Esophagus muscularis mucosa (tissue), 4 donors: ENCODE measurements at places on chromosomes 11 and 22. TPM values are rescaled to one million over a fixed set of nuclear protein-coding genes. Genes with fewer than 3 reads are reported as not detected.

The FOLR2 gene
- 78.7 TPM for total RNA-seq

- H3K4me3 ChIP-seq = no peak overlapping the region
- H3K36me3 ChIP-seq = no peaks in the 10 kb centered on the region
Measured at GRCh38 chr22:35522225-35523149, 18.1 kb upstream of the RASD2 start.

GRCh38 chr22:44917372-44918165 lies 92.2 kb downstream of the PHF21B start:
- no peaks in the 10 kb centered on the region for H3K36me3 ChIP-seq
- no peak for DNase-seq
- no peak overlapping the region for H3K27ac ChIP-seq

GRCh38 chr11:70669871-70670675 lies 271.7 kb downstream of the CTTN start:
- no peaks in the 10 kb centered on the region for H3K4me1 ChIP-seq
- no peaks in the 10 kb centered on the region for H3K27me3 ChIP-seq
- no peak overlapping the region for H3K27ac ChIP-seq
- DNase-seq = no peak
- H3K4me3 ChIP-seq = no peak overlapping the region

DNA sequence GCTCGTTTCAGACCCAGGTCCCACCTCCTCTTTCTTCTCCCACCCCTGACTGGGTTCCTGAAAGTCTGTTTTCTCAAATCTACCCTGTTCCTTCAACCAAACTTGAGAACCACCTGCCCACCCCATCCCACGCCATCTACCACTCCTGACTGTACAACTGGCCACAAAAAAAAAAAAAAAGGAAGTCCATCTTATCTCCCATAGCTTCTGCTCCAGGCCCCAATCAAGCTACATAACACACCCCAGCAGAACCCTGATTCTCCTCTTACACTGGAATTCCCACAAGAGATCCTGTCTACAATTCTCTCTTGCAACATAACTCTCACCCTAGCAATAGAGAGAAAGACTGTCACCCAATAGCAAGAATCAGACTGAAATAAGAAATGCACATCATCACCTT lies 39.2 kb upstream of the CHST1 start:
- H3K27me3 ChIP-seq = no peaks in the 10 kb centered on the region
- H3K4me3 ChIP-seq = no peak overlapping the region
- H3K27ac ChIP-seq = no peak overlapping the region
- DNase-seq = no peak
- no peaks in the 10 kb centered on the region for H3K4me1 ChIP-seq

- H3K4me3 ChIP-seq = no peak overlapping the region
- H3K36me3 ChIP-seq = peaks cover 17% of the 10 kb centered on the region
- H3K27ac ChIP-seq = no peak overlapping the region
- no peak for DNase-seq
Measured at GRCh38 chr11:232783-233565, 3.2 kb downstream of the SIRT3 start.
